ENCODE measurements at places on chromosomes 3 and 15.
A peak's percentile ranks its signal among the peaks of the same experiment; 100 is the strongest.

DNA sequence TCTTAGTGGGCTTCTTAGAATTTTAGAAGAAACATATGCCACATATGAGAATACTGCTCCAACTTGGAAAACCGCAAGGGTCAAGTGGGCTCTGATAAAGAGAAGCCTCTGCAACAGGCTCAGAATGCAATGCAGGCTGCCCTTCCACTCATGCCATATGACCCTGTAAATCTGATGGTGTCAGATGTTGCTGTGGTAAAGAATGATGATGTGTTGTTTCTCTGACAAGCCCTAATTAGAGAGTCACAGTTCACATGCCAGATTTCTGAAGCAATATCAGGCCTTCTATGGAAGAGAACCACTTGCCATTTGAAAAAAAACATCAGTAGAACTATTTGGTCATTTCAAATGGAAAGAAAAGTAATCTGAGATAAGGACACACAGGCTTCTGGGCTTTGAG lies 749.6 kb downstream of the AGBL1 start:
- DNase-seq, result no peak

GRCh38 chr15:50046159-50046558 lies 72.9 kb downstream of the ATP8B4 start:
- no peak for DNase-seq

DNA sequence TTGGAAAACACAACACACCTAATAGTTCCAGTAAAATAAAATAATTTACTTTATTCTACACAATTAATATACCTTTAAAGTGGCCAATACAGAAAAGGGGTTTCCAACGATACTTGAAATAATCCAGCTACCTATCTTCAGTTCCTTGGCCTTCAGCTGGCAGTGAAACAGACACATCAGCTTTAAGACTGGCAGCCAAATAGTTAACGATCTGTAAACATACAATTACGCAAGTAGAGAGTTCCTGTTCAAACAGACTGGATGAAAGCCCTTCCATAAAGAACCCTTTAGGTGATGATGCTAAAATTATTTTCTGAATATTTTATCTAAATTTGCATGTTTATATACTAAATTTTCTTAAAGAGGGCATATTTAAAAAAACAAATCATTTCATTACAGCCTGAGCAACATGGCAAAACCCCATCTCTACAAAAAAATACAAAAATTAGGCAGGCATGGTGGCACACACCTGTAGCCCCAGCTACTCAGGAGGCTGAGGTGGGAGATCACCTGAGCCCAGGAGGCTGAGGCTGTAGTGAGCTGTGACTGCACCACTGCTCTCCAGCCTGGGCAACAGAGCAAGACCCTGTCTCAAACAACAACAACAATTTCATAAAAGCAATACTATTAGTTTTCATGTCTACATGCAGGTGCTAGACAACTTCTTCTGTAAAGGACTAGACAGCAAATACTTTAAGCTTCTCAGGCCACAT lies 12.9 kb downstream of the DYNC1LI1 start:
- no peak for DNase-seq

DNA sequence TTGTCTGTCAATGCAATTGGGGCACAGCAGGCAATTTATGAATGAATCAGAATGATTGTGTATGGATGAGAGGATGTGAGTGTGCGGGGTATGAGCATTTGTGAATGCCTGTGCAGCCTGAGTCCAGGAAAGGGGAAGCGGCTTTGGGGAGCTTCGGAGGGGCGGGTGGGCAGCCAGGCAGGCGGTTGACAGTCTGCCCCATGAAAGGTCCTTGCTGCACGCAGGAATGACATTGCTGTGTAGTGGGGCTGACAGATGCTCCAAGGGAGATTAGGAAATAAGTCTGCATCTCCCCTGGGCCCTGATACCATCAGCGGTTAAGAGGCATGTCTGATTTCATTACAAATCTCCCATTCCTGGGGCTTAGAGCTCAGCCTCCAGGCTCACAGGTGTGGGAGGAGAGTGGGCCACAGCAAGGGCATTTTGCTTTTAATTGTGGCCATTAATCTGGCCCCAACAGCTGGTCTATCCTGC lies 26.4 kb upstream of the TSPAN3 start:
- no peak for DNase-seq

DNA sequence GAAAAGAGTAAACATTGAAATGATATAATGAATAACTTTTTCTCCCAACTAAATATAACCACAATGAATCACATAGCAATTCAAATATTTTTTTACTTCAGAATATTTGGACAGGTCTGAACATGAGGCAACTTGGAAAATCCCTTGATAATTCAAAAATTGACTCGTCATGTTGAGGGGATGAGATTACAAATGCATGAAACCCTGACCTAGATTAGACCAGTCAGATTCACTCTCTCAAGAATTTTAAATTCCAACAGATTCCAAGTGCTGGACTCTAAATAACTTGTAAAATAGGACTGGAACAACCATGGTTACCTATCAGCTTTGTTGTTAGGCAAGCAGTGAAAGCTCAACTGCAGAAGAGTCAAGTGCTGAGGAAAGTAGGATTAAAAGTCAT lies 317.5 kb downstream of the GBE1 start:
- DNase-seq, result no peak

DNA sequence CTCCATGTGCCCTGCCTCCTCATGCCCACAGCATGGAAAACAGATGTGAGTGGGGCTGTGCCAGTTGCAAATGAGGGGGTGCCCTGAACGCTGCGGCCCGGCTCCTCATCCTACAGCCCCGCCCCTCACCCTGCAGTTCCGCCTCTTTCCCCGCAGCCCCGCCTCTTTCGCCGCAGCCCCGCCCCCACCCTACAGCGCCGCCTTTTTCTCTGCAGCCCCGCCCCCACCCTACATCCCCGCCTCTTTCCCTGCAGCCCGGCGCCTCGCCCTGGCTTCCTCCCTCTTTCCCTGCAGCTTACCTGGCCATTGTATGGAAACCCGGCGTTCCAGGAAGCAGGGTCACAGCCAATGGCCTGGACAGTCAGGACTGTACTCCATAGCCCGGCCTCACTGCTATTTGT lies 284.9 kb downstream of the TLE3 start:
- DNase-seq, result no peak

GRCh38 chr3:78846718-78847117 lies 921.1 kb downstream of the ROBO1 start:
- DNase-seq, result no peak

GRCh38 chr3:13303410-13303809 lies 116.7 kb downstream of the NUP210 start:
- peak; percentile 14 for DNase-seq

All from hematopoietic multipotent progenitor cell treated with erythropoietin and hydrocortisone succinate and interleukin-3 and kit ligand, for 8 days (in vitro differentiated cells).